Stimulated activated CD4-positive, alpha-beta T cell treated with anti-CD3 and anti-CD28 coated beads, Interleukin-4, amount 100 ng/mL, for 24 hours (primary cell): ENCODE measurements at places on chromosomes 3 and 15.

DNA sequence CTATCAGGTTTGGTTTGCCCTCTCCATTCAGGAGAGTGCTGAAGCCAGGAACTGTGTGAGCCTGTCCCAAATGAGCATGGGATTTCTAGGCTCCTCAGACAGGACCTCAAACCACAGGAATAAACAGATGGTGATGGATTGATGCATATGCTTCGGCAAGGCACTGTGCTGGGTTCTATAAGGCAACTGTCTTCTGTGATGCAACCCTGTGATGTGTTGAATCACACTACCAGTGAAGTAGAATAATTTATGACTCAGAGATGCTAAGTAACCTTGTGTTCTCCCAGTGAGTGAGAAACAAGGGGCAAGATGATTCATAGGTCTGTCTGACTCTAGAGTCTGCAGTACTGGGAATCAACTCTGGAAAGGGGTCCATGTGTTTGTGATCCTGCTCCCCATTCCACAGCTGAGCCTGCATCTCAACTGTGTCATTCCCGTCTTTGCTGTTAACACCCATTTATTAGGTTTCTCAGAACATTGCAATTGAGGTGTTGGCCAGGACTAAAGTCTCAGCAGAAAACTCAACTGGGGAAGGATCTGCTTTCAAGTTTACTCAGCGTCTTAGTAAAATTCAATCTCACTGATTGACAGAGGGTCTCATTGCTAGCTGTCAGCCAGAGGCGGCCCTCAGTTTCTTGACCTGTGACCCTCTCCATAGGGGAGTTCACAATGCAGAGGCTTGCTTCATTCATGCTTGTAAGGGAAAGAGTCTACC lies 510.1 kb upstream of the CFAP20DC start:
- peak; percentile 63 for DNase-seq

DNA sequence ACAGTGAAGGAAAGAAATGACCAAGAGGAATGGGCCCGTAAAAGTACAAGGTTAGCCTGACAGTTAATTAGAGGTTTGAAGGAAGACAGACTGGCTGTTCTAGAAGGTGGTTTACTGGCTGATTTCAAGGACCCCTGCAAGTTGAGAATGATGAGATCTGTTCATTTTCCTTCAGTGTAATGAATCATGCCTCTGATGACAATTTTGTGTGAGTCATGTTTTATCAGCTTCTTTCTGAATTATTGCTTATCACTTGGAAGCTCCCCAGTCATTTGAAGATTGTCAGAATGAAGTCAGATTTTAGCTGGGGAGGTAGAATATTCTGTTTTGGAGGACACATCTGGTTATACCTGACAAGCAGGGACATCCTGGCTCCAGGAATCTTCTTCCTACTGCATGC lies 50.6 kb downstream of the DRD3 start:
- no peak for DNase-seq

DNA sequence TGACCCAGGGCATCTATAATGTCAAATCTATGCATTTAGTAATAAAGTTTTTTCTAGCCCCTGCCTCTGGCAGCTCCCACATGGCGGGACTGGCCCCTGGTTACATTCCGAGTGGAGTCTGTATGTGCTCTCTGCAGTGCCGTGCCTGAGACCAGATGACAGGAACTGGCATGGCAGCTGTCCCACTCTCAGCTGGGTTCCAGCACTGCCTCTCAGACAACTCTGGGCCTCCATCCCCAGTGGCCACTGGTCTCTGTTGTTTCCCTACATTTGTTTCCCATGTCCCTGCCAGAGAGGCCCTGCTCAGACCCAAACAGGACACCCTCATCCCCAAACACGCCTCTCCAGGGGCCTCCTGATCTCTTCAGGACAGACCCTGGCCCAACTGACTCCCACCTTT lies 109.3 kb downstream of the OCA2 start:
- no peak for DNase-seq

DNA sequence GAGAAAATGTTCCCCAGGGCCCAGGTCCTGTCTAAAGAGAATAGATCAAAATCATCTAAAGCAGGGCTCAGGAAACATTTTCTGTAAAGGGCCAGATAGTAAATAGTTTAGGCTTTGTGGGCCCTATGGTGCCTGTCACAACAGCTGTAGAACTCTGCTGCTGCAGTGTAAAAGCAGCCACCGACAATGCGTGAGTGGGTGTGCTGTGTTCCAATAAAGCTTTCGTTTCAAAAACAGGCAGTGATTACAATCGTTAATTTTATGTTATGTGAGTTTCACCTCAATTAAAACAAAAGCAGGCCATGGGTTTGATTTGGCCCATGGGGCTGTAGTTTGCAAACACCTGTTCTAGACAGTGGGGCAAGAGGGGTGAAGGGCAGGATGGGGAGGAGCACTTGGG lies 12.5 kb upstream of the HEG1 start:
- DNase-seq: no peak

GRCh38 chr15:91183596-91183995 lies 83.5 kb downstream of the SV2B start:
- no peak for DNase-seq

DNA sequence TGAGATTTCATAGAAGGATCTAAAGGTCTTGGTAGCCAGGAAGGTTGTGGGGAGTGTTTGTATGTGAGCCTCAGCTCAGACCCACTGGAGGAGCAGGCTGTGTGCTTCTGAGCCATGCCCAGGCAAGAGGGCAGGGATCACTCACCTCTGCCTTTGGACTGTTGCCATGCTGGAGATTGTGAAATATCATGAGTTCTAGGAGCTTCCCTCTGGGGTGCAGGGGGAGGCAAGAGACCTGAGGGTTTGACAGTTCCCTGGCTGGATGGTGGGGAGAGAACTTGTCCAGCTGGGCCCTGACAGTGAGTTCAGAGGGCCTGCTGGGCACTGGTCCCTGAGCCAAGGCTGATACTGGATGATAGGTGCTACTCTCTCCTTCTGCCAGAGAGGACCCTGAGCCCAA lies 6.0 kb downstream of the SLC6A1 start:
- no peak for DNase-seq

- no peak for DNase-seq
These were observed 10.5 kb downstream of the FILIP1L start for GRCh38 chr3:100103558-100104441.

DNA sequence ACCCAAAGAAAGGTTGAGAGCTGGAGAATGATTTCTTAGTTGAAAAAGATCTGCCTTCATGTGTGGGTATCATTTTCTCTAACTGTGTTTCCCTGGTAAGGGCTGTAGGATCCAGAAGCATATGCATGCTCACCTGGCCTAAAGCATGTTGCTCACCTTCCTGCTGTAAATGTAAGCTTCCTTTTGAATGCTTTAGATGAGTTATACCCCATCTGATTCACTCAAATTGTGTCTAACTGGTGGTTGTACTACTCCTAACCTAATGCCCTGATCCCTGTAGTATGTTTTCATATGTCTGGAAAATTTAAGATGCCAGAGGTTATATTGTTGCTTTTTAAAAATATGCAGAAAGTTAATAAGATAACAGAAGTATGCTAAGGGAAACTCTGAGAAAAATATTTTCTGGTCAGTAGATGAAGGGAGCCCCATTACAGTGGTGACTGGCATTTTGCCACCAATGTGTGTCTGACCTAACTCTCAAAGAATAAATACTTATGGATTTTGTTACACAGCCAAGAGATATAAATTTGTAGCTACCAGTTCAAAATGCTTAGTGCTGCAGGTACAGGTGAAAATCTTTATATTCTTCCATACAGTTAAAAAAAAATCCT lies 7.7 kb downstream of the FILIP1L start:
- no peak for DNase-seq

GRCh38 chr3:139020868-139021234 lies at the start of gene PRR23B:
PRR23B (minus strand) TSS chr3:139020926; CDS start chr3:139020661, 265 bp downstream.
- no peak for DNase-seq

GRCh38 chr3:122984650-122985049 lies 42.9 kb downstream of the SEMA5B start:
- DNase-seq: no peak

- DNase-seq: no peak
These were observed 12.2 kb downstream of the GXYLT2 start for GRCh38 chr3:72900048-72900447.

- DNase-seq: no peak
These were observed 19.4 kb upstream of the PTX3 start for GRCh38 chr3:157417247-157417646.

GRCh38 chr15:43229977-43230376 lies 9.2 kb upstream of the EPB42 start:
- DNase-seq: no peak

DNA sequence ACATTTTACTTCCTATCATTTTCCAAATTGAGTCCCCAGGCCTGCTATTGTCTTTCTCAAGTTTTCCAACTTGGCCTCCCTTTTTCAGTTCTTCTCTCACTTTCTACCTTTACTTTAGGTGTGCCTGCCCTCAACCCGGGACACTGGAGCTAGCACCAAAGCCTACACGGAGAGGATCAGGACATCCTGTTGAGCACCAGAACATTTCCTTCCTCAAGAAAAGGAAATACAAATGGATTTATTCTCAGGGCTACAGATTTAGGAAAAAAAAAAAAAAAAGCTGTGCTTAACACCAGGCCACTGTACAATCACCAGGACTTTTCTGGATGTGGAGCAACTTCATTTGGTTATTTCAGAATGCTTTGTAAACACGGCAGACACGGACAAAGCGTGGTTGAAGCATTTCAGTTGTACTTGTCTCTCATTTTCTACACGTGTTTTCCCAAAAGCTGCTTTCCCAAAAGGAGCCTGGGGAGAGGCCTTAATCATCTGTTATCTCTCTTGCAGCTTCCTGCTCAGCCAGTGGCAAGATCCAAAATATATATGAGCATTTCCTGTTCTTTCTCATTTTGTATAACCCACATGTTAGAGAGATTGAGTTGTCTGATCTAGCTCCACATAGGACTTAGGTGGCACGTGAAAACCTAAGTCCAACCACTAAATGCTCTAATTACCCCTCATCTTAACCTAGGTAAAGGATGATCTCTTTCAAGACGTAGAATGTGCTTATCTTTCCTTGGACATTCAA lies 15.5 kb upstream of the ATP1B3 start:
- DNase-seq: no peak

- no peak for DNase-seq
These were observed 67.4 kb downstream of the USP13 start for GRCh38 chr3:179720196-179720595.

- no peak for DNase-seq
These were observed 159.6 kb downstream of the MEIS2 start for GRCh38 chr15:36940636-36941260.

GRCh38 chr3:42443292-42443691 lies 32.9 kb upstream of the LYZL4 start:
- DNase-seq: no peak

DNA sequence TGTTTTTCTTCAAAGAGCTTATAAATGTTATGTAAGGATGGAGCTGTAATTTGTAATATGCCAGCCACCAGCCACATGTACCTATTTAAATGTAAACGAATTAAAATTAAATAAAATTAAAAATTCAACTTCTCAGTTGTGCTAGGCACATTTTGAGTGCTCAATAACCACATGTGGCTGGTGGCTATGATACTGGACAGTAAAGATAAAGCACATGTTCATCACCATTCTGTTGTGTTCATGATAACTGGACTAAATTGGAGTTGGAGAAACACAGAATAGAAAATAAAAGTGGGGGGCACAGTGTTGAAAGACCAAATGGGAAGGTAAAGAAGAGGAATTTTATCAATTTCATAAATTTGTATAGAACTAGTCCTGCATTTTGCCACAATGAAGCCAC lies 49.8 kb upstream of the DAZL start:
- DNase-seq: no peak

DNA sequence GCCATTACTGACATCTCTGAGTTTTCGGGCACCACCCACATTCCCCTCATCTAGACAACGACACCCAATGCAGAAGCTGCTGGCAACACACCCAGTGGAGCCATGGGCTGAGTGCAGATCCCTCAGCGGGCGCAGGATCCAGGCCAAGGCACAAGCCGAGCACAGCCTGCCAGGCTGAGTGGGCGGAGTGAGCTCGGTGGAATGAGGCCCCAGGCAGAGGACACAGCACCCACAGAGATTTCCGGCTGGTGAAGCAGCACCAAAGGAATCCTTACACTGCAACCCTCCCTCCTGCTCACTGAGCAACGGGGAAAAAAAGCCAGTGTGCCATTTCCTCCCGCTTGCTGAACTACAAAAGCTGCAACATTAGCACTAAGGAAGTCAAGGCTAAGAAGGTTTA lies 34.3 kb downstream of the ZMAT3 start:
- peak; percentile 61 for DNase-seq
